ENCODE measurements at places on chromosomes 7 and 10.

GRCh38 chr10:51215951-51216834 is 141.9 kb downstream of the PRKG1 start:
- no peak for DNase-seq

DNA sequence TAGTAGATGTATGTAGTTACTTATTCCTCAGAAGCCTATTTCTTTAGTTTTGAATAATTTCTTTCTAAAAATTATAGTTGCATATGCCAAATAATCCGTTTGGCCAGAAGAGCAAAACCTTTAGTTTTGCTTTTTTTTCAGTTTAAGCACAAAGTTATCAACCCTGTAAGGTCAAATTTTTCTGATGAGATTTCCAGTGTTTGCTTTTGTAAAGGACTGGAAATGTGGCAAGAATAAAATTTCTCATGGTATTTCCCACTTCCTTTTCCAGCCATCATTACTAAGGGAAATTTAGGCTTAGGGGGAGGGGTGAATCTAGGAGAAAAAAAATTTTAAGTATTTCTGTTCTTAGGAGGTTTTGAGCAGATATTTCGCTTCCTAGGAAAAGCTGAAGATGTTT is 7.6 kb downstream of the CALD1 start:
- no peak for DNase-seq

GRCh38 chr7:39757604-39758003 is 134.2 kb downstream of the RALA start:
- no peak for DNase-seq

DNA sequence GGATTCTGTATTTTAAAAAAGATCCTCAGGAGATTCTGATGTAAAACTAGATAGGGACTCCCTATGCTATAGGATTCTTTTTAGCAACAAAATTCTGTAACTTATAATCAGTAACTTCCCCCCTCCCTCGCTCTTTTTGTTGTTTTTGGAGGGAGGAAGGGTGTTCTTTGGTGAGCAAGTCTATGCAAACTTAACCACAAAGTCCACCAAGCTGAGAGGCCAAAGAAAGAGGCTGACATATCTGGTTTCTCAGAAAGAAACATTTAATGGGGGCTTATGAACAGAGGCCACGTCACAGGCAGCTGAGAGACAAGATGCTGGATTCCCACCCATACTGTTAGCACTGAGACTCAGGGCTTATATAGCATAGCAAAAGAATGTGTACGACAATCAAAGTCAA is 14.3 kb upstream of the ABCB5 start:
- DNase-seq, result no peak

DNA sequence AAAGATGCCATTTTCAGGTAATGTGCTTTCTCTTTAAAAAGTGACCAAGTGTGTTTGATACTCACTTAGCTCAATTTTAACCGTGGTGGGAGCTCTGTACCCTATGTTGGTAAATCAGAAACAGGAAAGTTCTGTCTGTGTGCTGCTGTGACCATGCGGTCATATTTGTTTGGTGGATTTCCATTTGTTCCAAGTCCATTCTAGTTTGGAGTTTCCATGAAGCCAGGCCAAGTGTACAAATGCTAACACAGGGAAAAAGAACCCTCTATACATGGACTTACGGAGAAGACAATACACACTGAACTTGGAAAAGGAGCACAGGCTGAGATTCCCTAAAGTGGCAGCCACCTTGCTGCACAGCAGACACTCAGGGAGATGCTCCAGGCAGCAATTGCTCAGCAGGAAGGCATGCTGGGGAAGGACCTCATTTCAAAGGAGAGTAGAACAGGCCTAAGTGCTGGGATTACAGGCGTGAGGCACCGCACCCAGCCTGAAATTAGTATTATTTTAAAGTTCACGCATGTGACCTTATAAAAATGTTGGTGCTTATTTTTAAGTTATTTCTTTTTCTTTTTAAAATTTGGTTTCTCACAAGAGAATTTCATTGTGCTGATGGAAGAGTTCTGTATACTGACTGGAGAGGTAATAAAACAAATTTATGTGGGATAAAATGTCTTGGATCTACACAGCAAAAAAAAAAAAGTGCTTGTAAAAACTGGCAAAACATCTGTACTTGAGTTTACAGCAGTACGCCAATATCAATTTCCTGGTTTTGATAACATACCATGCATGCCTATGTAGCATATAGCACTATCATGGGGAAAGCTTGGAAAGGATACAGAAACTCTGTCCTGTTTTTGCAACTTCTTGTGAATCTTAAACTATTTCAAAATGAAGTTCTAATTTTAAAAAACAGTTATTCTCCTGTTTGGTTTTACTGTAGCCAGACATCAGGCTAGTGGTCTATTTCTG is 436.2 kb downstream of the KCNMA1 start:
- DNase-seq, result no peak

- no peak for DNase-seq
These were observed 318.3 kb downstream of the NXPH1 start for GRCh38 chr7:8751557-8752231.

- DNase-seq, result no peak
These were observed 250.5 kb downstream of the RAB11FIP2 start for GRCh38 chr10:117796130-117796745.

DNA sequence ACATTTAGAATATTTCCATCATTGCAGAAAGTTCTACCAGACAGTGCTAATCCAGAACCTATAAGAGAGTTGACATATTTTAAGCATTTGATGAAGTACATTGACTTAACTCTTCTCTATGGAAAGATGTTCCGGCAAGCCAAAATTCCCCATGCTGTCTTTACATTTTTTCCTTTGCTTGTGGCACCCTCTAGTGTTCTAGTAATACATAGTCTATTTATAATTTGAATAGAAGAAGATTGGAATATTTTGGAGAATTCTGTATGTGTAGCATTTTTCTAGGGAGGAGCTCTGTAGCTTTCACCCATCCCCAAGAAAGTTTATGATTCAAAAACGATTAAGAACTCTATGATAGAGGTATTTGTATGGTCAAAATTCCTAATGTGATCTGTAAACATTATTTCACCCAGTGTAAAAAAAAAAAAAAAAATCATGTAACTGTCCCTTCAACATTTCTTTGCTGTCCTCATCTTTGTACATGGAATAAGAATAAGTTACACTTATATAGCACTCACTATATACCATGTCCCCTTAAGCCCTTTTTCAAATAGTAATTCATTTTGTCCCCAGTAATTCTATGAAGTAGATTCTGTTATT is 33.2 kb downstream of the NRF1 start:
- no peak for DNase-seq

DNA sequence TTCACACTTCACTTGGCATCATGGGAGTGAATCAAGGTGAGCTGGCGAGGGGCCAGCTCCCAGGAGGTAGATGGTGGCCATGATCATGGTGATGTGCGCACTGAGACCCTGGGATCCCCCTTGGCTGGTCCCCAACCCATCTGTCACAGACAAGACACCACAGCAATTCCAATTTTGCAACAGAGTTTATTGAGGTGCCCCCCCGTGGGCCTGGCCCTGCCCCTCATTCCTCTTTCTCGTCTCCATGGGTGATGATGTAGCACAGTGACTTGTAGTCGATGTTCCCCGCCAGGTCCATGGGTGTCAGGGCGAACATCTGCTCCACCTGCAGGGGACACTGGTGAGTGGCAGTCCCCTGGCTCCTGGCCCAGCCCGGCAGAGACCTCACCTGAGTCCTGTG is 2.4 kb downstream of the MYL7 start:
- no peak for DNase-seq

- no peak for DNase-seq
These were observed 21.6 kb upstream of the SAR1A start for GRCh38 chr10:70191972-70192305.

DNA sequence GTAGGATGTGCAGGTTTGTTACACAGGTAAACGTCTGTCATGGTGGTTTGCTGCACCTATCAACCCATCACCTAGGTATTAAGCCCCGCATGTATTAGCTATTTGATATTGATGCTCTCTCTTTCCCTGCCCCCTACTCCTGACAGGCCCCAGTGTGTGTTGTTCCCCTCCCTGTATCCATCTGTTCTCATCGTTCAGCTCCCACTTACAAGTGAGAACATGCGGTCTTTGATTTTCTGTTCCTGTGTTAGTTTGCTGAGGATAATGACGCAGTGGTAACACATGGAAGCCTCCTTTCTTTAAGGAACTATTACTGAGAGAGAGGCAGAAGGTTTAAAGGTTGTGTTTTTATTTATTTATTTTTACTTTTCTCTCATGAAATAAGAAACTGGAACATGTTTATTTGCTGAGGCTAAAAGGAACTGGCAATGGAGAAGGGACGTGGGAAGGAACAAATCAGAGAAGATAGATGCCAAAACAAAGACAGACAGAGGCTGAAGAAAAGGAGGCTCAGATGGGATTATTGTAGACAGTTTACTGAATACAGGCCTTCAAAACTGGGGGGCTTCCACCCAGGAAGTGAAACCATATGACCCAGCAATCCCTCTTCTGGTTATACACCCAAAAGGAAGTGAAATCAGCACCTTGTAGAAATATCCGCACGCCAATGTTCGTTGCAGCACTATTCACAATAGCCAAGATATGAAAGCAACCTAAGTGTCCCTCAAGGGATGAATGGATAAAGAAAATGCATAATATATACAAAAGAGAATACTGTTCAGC is 556.3 kb downstream of the GRM8 start:
- no peak for DNase-seq

DNA sequence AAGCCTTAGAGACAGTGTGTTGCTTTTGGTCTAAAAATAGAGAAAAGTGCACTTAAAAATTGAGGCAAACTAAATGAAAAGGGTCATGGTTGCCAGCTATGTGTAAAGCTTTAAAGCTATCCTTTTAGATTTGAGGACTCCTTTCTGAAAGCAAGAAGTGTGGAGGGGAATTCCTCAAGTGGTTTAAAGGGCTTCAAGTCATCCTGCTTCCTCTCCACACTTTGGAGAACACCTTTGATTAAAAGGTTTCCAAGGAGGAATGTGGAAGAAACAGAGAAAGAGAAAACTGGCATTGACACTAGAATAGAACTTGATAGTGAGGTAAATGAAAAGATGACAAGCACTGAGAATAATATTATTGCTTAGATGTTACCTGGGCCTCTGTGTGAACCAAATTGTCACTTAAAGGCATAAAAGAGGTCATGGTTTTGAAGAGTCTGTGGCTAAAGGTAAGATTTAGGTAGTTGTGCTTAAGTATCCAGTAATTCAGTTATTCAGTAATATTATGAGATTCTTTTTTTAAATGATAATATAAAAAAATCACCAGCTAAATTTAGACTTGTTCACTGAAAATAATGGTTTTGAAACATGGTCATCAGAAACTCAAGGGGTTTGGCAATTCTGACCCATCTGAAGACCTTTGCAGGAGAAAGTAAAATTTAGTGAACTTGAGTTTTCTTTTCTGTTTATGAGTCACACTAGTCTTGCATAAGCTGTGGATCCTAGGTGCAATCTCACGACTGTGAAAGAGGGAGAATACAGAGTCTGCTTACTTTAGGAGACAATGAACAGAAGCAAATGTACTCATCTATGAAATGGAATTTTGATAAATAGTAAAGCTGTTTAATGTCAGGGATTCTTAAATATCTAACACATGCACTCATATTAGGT is 466.0 kb downstream of the KIF20B start:
- DNase-seq, result no peak

- no peak for DNase-seq
These were observed 192.3 kb upstream of the SHH start for GRCh38 chr7:156004265-156005201.

DNA sequence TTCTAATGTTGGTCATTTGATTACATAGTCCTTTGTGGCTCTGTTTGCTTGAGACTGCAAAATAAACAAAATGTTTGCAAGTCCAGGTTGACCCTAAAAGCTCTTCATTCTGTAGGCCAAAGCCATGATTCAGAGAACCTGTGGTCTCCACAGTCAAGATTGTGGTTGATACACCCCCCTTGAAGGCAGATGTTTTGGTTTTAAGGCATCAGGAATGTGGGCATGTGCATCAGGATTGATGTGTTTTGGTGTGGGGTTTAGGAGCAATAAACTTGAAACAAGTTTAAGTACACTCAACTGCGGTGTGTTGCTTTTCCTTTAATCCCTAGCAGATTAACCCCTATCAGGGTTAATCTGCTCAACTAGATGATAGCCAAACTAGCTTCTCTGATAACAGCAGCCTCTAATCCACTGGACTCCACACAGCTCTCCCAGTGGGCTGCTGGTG is 379.1 kb upstream of the GALNT17 start:
- DNase-seq, result no peak

GRCh38 chr7:101804088-101804963 is 13.1 kb upstream of the CUX1 start:
- no peak for DNase-seq

- no peak for DNase-seq
These were observed 562.7 kb downstream of the GALNT17 start for GRCh38 chr7:71694665-71695064.

GRCh38 chr7:16594676-16595075 is 50.9 kb downstream of the ANKMY2 start:
- no peak for DNase-seq

DNA sequence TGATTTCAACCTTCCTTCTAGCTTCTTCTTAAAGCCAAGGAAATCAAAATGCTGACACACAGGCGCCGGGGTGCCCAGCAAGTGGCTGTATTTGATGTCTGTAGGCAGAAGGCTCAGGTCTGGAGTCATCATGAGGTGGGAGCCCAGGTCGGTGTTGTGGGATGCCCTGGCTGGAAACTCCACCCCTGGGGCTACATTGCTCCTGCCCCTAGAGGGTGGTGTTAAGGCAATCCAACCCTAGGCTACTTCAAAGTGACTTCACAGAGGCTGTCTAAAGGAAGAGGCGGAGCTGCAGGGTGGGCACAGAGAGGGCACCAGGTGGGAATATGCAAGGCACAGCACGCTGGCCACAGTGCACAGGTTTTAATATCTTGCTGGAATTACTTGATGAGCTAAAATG is 200.9 kb downstream of the ADAM12 start:
- DNase-seq, result no peak

- no peak for DNase-seq
These were observed 59.9 kb downstream of the ADARB2 start for GRCh38 chr10:1677307-1677939.

GRCh38 chr10:126736142-126736541 is 65.6 kb upstream of the C10orf90 start:
- no peak for DNase-seq

GRCh38 chr10:47189802-47190201 is 110.2 kb upstream of the GDF10 start:
- DNase-seq, result no peak

GRCh38 chr10:69317175-69317604 is 38.9 kb downstream of the HK1 start:
- DNase-seq, result no peak

GRCh38 chr10:29150010-29150409 is 138.9 kb upstream of the LYZL1 start:
- no peak for DNase-seq

- no peak for DNase-seq
These were observed 51.9 kb downstream of the NEURL1 start for GRCh38 chr10:103545366-103545765.

- DNase-seq, result no peak
These were observed 6.4 kb downstream of the CHST15 start for GRCh38 chr10:124086787-124087671.

DNA sequence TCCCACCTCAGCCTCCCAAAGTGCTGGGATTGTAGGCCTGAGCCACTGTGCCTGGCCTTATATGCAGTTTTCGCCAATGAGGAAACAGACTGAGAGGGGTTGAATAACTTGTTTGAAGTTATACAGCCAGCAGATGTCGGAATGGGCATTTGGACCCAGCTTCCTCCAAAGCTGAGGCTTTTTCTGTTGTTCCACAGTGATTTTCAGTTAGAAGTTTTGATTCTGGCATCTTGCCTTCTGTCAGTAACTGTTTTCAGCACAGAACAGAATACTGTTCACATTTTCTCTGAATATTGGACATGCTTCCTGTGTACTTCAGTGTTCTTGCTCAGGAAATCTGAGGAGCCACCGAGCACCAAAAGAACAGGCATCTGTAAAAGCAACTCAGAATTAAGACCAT is 287.2 kb downstream of the CAMK1D start:
- DNase-seq, result no peak

Measured in CD4-positive, alpha-beta T cell treated with Interleukin-15 for 4 hours (primary cell).